ENCODE measurements at places on chromosomes 12 and 14. TPM values are rescaled to one million over a fixed set of nuclear protein-coding genes. Genes with fewer than 3 reads are reported as not detected.

DNA sequence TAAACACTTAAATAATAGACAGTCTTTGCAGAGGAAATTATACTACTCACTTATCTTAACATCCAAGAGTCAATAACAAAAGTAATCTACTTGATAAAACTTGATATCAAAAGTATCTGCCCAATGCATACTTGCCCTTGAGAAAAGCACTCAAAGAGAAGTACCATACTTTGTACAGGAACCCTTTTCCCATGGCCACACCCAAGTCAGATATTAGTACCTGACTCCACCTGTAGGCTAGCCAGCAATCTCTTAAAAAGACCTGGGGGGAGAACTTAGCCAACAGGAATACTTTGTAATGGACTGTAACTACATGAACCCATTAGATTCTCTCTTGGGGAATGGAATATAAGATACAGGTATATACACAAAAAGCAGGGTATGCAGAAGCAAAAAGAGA lies 99.6 kb upstream of the HECTD1 start:
- DNase-seq = no peak

DNA sequence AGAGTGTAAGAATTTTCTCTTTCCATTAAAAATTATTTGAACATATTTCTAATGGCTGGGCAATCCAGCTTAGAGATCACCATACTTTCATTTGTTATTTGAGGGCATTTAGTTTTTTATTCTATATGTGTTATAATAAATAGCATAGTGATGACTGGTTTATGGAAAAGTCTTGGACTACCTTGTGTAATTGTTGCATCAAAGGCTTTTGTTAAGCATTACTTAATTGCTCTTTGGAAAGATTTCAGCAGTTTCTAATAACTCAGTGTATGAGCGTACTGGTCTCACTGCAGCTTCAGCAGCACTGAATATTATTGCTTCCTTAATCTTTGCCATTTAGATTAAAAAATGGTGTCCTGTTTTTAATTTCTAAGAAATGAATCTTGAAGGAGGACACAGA lies 22.8 kb downstream of the TMEM19 start:
- DNase-seq = no peak

DNA sequence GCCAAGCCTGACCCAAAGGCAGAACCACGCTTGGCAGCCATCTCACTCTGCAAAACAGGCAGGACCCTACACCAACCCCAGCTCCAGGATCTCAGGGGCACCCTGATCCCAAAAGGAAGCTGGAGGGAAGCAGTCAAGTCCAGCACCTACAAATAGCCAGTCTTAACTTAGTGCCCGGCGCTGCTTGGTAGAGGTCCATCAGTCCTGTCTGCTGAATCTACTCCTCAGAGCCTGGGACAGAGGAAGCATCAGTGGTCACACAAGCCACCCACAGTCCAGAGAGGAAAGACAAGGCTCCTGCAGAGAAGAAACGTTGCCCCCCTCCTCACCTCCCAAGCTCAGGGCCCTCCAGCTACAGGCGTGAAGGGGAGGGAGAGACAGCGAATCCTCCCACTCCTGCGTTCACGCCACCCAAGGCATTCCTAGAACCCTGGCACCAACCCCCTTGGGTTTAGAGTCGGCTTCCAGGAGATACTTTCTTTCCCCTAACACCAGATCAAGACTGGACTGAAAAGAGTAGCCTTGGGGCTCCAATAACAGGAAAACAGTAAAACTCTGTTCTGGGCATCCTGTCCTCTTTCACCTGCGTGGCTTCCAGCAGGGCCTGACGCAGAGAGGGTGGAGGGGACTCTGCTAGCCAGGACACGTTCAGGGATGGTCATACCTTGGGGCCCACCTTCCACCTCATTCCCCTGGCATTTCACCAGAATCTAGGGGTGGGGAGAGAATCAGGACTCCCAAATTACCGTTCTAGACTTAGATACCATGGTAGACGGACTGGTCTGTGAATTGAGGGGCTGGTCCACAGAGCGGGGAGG lies 1.2 kb downstream of the PXN start:
- peak; percentile 53 for DNase-seq

- DNase-seq = no peak
Measured at GRCh38 chr14:102857444-102857843, 65.0 kb upstream of the AMN start.

The RNU4-1 gene
- total RNA-seq = under 0.01 TPM

The LMNTD1 gene
- not detected for total RNA-seq

- no peak for DNase-seq
Measured at GRCh38 chr14:90669731-90670130, 146.5 kb downstream of the TTC7B start.

- no peak for DNase-seq
Measured at GRCh38 chr12:65208964-65209654, 39.7 kb downstream of the LEMD3 start.

DNA sequence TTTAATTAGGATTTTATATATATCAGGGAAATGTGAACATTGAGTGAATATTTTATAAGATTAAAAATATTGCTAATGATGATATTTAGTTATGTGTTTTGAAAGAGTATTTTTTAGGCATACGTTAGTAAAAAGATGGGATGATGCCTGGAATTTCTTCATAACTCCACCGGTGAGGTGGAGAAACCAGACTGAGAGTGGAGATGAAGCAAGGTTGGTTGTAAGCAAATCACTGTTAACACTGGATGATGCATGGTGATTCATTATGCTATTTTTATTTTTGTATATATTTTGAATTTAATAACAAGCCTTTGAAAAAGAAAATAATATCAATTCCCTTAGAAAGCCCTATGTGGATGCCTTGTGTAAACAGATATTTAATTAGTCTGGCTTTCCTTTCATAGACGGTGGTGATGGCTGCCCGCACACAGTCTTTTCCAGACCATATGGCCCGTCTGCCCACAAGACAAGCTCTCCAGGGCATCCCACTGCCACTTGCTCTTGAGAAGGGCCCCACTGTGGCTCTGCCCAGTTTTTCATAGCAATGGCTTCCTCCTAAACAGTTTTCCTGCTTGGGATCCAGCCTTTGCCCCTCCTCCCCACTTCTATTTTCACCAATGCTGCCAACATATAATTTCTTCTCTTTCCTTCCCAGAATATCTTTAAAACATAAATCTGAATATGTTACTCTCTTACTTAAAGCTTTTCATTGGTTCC lies 95.4 kb downstream of the HELB start:
- DNase-seq = no peak

DNA sequence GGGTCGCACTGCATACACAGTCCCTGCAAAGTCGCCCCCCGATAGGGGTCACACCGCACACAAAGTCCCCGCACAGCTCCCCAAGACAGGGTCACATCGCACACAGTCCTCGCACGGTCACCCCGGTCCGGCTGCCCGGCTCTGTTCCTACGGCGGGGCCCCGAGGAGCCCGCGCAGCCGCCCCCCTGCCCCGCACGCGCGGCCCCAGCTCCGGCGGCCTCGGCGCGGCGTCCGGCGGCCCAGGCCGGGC lies 300 bp downstream of the SSH1 start:
- DNase-seq = no peak

Data from lung microvascular endothelial cell (primary cell).